ENCODE measurements at places on chromosomes 11 and 22.

GRCh38 chr22:33569018-33569417 lies 351.3 kb downstream of the LARGE1 start:
- DNase-seq, result no peak

DNA sequence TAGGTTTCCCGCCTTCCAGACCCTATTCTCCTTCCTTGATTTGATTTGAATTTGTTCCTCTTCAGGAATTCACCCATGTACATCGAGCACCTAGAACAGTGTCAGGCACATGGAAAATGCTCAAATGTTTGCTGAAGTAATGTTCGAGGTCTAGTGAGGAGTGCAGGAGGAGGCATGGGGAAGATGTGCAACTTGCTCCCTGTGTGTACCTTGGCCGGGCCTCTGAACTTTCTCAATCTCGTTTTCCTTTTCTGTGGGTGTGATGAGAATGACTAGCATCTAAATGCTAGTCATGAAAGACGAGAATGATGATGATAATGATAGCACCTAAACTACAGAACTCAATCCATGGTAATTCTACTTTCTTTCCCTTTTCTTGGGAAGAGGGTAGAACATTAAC lies 279.1 kb upstream of the PLET1 start:
- no peak for DNase-seq

GRCh38 chr11:72582206-72583176 lies 91.7 kb downstream of the PDE2A start:
- DNase-seq, result no peak

- no peak for DNase-seq
Observed at GRCh38 chr11:1479678-1480118, 6.9 kb downstream of the MOB2 start.

DNA sequence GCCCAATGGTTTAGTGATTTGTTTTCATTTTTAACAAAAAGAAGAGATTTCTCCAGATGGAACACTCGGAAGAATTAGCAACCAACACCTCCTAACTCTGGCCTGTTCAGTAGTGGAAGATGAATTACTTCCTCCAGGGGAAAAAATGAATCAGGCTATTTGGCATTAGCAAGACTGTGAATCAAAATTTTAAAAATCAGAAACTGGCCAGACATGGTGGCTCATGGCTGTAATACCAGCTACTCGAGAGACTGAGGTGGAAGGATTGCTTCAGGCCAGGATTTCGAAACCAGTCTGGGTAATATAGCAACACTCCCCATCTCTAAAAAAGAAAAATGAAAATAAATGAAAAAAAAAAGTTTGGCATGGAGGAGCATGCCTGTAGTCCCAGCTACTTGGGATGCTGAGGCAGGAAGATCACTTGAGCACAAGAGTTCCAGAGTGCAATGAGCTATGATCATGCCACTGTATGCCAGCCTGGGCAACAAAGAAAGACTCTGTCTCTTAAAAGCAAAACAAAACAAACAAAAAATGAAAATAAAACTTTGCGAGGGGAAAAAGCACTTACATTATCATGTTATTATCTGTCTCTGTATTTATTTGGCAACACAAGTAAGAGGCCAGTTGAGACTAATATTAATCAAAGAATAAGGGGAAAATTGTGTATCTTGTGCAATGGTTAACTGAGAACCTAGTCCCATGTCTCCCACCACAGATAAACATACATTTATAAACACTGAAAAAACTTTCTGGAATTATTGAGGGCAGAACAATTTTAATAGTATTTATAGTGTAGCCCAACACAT lies 796.3 kb upstream of the ANO3 start:
- DNase-seq, result no peak

DNA sequence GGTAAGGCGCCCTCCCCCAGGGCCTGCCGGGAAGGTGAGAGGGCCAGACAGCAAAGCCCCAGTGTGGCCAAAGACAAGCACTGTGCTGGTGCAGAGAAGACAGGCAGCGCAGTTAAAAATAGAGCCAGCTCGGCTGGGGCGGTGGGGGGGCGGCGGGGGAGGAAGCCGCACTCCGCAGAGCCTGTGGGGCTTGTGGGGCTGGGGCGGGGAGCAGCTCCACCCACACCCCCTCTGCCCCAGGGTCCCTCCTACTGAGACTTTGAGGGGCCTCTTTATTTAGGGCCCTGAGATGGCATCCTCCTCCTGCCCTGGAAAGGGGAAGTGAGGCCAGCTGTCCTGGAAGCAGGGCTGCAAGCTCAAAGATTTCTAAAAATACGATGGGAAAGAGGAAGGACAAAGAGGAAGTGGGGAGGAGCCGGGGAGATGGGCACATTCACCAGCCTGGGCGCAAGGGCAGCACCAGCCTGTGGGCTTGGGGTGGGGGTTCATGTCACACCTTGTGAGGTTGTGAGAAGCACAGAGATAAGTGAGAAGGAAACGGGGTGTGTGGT lies 2.6 kb downstream of the CYTH4 start:
- no peak for DNase-seq

DNA sequence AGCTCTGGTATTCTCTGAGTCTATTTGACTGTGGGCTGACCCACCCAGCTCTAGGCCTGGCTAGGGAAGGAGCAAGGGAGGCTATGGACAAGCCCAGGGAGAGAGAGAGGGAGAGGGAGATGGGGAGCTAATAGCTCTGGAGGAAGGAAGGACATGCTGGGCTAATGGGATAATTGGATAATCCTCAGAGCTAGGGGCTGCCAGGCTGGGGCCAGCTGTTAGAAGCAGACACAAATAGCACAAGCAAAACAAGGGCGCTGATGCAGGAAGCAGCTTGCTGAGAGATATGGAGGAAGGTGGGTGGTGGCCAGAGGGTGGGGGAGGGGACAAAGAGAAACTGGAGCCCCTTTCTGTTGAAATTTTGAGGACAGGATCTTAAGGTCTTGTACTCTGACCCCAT lies 23.2 kb downstream of the ADORA2A start:
- no peak for DNase-seq

- DNase-seq, result no peak
Observed at GRCh38 chr11:75325713-75326438, 25.6 kb downstream of the ARRB1 start.

GRCh38 chr22:24208012-24208749 lies 26.9 kb downstream of the SUSD2 start:
- no peak for DNase-seq

- no peak for DNase-seq
Observed at GRCh38 chr22:32375678-32376450, 18.2 kb downstream of the RFPL3 start.

DNA sequence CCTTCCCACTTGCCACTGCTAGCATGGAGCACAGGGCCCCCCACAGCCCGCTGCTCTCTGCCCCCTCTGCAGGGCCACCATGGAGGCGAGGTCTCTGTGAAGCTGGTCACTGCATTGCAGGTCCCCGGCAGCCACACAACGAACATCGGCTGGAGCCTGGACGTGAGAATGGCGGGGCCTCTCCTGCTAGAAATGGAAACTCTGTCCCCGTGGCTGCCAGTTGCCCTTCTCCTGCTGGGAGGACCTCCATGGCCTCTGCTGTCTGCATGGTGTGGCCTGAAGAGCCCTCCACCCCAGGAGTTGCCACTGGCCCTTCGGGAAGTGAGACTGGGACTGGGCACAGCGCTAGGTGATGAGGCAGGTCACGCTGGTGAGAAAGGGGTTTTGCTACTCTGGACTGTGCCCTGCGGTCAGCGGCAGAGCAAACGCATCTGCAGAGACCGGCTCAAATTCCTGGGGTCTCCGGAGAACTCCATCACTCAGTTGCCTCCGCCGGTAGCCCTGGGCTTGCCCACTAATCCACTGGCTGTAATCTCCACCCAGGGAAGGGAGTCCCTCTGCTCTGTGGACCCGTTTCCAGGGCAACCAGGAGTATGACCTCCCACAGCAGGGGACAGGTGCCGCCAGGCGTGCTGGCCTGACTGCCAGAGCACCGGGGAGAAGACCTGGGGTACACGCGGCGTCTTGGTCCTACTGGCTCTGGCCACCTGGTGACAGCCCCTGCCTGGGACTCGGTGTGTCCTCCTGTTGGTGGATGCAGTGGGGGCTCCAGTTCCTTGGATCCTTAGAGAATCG lies 806.3 kb downstream of the BRD1 start:
- no peak for DNase-seq

- no peak for DNase-seq
Observed at GRCh38 chr11:35893796-35894475, 49.9 kb upstream of the LDLRAD3 start.

GRCh38 chr11:116446048-116446941 lies 326.5 kb downstream of the BUD13 start:
- no peak for DNase-seq

DNA sequence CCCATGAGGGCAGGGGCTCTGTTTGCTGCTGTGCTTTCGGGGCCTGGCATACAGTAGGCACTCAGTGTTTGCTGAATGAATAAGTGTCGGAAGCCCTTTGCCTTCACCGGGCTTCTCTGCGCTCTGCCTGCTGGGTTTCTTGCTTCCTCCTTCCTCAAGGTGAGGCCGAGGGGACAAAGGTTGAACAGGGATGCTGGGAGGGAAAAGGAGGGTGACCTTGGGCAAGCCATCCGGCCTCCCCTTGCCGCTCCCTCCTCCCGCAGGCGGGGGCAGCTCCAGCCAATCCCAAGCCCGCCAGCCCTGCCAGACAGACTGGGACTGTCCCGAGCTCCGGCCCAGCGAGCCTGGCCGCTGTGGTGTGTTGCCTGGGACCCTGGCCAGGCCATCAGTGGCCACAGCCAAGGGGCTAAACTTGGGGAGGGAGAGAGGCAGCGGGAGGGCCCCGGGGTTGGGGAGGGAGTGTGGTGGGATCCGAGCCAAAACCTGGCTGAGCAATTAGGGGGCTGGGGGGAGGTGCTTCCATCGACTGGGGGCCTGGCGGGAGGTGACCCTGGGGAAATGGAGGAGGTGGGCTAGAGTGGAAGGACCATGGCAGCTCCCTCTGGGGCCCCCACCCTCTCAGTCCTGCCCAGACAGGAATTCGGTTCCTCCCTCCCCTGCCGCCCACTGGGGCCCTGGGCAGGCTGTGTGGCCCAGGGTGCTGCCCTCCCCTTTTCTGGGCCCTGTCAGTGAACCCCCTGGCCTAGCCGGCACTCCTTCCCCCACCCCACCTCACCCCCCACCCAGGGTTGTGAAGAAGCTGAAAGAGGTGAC lies 3.4 kb upstream of the RCOR2 start:
- DNase-seq, result no peak

DNA sequence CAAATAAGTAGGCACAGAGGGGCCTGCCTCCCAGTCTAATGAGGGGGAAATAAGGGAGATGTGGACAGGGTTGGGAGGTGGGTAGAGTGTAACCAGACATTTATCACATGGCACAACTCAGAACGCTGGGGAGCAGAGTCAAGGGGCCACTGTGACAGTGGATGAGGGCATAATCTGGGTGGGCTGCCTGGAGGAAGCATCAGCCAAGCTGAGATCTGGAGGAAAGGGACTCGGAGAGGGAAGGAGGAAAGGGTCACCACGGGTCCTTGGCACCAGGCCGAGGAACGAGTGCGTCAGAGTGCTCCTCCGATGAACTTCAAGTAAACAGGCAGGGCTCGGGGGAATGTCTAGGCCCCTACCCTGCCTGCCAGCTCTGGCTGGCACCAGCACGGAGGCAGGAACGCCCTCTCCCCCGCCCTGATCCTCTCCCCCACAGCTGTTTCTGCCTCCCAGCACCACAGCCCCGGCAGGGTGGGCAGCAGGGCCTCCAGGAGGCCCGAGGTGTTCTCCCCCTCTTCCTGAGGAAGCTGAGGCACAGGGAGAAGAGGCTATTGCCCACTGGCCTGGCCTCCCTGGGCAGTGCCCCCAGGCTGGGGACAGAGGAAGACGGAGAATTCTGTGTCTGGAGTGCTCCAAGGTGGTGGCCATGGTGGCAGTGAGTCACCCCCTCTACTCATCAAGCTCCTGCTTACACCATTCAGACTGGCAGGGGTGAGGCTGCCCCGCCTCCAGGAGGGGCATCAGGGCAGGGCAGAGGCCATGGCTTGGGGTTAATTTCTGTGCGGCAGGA lies 4.2 kb downstream of the ALDH3B1 start:
- DNase-seq, result no peak

- no peak for DNase-seq
Observed at GRCh38 chr11:20259506-20259905, 99.2 kb upstream of the DBX1 start.

DNA sequence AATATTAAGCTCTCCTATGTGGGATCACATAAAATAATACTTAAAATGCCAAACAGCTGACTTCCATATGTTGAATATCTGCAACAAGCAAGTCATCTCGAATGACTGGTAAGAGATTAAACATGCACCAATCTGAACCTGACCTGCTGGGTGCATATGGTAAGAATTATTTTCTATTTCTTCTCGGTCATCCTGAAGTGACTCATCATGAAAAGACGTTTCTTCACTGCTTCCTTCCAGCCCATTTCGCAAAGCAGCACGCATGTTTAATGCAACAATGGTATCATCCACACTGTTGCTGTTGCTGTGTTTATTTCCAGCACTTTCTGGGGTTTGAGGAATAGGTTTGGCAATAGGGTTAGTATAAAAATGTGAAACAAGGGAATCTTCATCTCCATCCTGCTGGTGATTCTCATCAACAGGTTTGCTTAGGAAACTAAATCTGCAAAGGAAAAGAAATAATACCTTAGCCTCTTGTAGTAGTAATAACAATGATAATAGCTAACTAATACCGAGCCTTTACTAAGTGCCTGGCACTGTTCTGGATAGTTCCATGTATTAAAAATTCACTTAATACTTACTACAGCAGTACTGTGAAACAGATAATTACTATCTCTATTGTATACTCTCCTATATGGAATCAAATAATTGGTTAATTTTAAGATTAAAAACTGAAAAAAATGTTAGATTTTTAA lies 52.0 kb upstream of the CHRNA10 start:
- DNase-seq, result peak; percentile 44

- no peak for DNase-seq
Observed at GRCh38 chr11:81987829-81988472, 745.7 kb downstream of the FAM181B start.

- DNase-seq, result no peak
Observed at GRCh38 chr11:104000798-104001197, 35.6 kb upstream of the DDI1 start.

DNA sequence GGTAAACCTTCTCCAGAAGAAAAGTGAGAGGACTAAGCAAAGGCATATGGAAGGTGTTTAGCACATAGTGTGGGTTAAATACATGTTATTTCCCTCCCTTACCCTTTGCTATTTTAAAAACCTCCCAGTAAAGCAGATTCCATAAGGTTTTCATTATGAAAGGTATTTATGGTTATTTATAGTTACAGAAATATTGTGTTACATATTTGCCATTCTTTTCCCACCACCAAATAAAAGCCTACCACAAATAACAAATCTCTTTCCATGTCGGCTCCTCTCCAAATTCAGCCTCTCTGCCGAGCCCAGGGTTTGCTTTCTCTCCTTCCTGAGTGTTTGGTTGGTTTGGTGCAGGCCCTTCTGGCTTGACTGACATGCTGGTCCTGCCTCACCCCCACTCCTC lies 64.4 kb downstream of the INSC start:
- peak; percentile 42 for DNase-seq

DNA sequence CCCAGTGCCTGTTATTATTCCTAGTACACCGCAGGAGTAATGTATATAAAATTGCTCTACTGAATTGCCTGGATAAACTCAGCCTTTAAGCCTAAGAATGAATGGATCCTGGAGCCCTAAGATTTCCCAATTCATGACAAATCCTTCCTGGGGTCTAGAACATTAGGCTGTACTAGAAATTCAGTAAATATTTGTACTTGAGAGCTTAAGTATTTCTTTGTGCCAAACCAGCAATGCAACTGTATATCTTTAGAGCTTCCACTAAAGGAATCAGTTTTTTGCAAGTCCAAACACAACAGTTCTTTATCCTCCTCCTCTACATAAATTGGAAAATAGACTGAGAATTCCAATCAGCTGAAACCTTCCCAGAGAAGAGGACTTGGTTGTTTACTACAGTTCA lies 65.6 kb downstream of the FAM168A start:
- no peak for DNase-seq

- DNase-seq, result no peak
Observed at GRCh38 chr22:30275625-30276024, 9.0 kb upstream of the OSM start.

- no peak for DNase-seq
Observed at GRCh38 chr11:8685306-8685705, 2.7 kb downstream of the RPL27A start.
